ENCODE measurements at places on chromosomes 2 and 18.

GRCh38 chr2:191209340-191209739 is 35.9 kb upstream of the MYO1B start:
- no peak for DNase-seq

DNA sequence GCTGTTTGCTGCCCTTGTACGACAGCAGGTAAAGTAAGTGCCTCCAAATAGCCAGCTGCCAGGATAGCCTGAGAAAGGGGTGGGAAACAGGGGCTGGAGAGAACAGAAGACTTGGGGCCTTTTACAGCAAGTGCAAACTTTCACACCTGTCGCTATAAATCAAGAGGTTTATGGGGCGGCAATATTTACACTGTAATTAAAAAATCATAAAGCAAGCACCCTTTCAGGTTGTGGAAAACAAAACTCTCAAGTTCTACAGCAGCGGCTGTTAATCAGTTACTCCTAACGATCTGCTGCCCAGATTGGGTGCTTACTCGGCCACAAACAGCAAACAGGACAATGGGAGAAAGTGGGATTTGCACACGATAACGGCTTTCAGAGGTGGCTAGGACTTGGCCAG is 359.5 kb upstream of the ETAA1 start:
- DNase-seq = no peak

- no peak for DNase-seq
These were observed 233.6 kb upstream of the HS6ST1 start for GRCh38 chr2:128552141-128552805.

- no peak for DNase-seq
These were observed 33.1 kb upstream of the NPC1 start for GRCh38 chr18:23619388-23619881.

GRCh38 chr2:217075268-217076057 is 215.6 kb upstream of the TNP1 start:
- no peak for DNase-seq

- DNase-seq = no peak
These were observed 55.1 kb upstream of the LYPD1 start for GRCh38 chr2:132725148-132725547.

DNA sequence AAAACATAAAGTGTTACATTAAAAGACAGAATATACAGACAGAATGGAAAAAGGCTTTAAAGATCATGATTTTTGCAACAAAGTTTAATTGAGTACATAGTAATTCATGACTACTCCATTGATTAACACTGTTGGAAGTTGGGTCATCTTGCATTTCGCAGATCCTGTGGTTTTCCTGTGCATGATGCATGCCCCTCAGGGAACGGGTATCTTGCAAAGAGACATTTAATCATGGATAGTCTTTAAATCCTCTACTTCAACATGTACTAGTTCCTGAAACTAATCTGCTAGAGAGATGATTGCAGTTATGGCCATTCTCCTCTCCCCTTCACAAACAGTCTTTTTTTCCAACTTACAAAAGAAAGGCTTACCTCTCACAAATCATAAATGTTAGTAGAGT is 155.6 kb upstream of the DSEL start:
- DNase-seq = no peak

Data from stimulated activated CD4-positive, alpha-beta T cell treated with anti-CD3 and anti-CD28 coated beads, Interleukin-12 subunit alpha, Interleukin-12 subunit beta, amount 100 ng/mL, for 24 hours (primary cell).